Stimulated activated CD8-positive, alpha-beta memory T cell treated with anti-CD3 and anti-CD28 coated beads, Interleukin-7, amount 100 ng/mL, for 1 hour (primary cell): ENCODE measurements at places on chromosomes 16 and 17.

- no peak for DNase-seq
Measured at GRCh38 chr16:46828292-46828691, 2.7 kb downstream of the C16orf87 start.

DNA sequence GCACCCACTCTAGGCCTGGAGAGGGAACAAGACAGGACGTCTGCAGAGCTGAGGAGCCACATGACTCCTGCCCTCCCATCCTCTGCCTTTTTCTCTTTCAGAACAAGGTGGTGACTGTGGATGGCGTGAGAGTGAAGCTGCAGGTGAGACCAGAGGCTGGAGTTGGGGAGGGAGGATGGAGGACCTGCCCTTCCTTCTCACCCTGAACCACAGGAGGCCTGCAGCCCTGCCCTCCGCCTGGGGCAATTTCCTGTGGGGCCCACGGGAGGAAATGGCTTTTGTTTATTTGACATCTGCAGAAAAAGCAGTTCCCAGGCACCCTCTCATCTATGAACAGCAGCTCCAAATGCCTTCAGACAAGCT is 5.1 kb downstream of the RAB37 start:
- DNase-seq: no peak

GRCh38 chr16:70468776-70469525 is 14.6 kb downstream of the FCSK start:
- no peak for DNase-seq

- no peak for DNase-seq
Measured at GRCh38 chr17:64447526-64447925, 1.4 kb upstream of the MILR1 start.

DNA sequence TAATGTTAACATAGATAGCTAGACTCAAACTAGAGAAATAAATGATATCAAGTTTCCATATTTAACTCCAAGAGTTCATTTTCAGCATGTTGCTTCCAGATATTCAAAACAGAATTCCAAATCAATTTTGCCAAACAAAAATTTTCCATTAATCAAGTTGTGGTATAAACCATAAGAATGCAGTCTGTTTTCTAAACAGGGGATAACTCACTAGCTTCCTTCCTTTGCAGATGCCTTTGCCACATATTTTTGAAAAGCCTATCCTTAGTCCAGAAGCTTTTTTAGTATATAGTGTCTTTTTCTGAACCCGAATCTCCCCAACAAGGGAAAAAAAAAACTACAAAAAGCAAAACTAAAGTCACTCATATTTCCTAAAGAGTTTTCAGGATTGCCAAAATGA is 61.5 kb downstream of the HELZ start:
- no peak for DNase-seq

- DNase-seq: no peak
Measured at GRCh38 chr17:10429421-10430045, 7.8 kb upstream of the MYH8 start.

DNA sequence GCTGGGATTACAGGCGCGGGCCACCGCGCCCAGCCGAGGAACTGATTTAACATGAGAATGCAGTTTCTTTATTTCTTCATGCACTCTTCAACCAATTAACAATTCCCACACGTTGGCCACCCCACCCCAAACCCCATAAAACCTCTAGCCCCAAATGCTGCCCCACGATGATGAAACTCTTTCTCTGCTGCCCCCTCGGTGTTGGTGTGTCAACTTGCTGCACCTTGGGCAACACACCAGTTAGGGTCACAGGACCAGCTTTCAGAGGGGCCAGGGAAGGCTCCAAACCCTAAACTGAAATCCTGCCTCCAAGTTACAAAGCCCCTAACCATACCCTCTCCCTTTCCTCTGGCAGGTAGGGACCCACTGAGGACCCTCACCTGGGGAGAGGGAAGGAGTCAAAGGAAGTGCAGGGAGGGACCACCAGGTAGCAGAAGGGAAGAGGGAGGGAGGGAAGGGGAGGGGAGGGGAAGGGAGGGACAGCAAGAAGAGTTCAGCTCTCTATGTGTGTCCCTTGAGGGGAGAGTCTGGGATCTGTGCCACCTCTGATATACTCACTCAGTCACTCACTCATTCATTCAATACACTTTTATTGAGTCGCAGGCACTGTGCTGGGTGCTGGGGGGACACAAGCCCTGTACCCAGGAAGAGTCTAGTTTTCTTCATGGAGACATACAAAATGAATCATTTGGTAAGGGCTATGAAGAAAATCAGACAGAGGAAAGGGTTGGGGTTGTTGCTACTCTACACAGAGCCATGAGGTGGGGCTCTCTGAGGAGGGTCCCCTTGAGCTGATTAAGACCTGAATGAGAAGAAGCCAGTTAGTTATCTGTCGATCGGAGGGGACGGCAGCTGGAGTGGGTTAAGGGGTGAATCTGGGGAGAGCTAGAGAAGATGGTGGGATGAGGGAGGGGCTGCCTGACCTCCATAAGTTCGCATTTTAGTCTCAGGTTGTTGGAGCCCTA is 3.9 kb downstream of the PLXDC1 start:
- no peak for DNase-seq

DNA sequence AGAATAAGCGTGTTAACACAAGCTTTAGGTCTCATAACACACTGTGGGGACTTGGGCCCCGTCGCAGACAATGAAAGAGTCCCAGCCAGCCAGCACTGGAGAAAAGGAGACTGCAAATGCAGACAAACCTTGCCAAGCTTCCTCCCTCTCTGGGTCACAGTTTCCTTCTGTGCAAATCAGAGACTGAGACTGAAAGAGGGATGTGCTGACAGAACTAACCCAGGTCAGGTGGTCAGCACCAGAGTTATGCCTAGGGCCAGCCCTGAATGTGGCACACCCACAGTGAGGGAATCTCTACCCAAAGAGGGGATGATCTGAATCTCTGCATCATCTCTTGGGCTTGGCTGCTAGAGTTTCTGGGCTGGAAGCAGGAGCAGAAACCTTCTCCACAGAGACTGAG is 282.3 kb upstream of the CCL2 start:
- no peak for DNase-seq

DNA sequence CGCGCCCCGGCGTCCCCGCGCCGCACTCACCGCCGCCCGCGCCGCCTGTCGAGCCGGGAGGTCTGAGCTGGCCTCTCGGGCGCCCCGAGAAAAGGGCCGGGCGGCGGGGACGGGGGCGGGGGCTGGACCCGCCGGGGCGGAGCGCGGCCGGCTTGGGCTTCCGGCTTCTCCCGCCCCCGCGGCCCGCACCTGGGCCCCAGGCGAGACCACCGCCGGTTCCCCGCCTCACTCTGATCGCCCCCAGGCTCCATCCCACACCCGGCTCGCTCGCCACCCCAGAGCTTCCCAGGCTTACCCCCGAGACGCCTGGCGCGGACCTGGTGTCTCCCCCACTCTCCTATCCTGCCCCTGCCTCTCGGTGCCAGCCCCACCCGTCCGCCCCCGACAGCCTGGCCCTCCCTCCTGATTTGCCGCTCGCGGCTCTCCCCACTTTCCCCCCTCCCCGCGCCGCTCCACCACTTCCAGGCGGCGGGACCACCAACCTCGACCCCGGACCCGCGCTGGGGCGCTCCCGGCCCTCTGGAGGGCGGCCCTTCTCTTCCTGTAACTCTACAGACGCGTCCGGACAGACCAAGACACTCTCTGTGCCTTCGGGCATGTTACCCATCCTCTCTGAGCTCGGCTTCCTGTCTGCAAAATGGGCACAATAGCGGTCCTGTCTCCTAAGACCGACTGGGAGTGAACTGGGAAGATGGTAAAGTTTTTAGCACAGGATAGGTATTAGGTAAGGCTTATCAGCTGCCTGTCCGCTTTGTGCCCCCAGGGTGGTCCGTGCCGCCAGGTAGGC is at the start of gene LITAF:
LITAF (minus strand) TSS at position 64 of the 787 bp plus-strand sequence. CDS start 30,189 bp downstream, outside the sequence.
- no peak for DNase-seq

- no peak for DNase-seq
Measured at GRCh38 chr17:15278380-15278779, 13.3 kb upstream of the PMP22 start.

DNA sequence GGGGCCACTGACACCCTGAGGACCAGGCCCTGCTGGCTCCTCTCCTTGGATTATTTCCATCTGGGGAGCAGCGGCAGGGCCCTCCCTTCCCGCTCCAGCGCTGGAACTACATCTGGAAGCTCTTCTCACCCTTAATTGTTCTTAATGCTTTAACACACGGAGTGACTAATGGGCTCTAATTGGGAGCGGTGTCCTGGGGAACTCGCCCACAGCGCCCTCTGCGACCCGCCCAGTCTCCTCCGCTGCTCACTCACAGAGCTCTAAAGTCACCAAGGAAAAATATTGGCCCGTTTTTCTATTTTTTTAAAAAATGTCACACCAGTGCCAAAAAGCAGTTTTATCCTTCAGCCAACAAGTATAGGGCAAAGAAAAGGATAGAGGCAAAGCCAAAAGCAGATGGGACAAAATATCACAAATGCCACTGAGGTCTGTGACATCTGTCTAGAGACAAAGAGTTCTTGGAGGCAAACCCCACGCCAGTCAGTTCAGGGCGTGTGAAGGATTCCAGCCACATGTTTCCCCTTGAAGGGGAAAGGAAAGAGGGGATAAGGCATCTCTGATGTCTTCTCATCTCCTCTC is 134.7 kb downstream of the RBFOX3 start:
- no peak for DNase-seq

GRCh38 chr16:75628351-75628750 is 5.3 kb upstream of the ADAT1 start:
- no peak for DNase-seq

- DNase-seq: no peak
Measured at GRCh38 chr17:67759355-67760171, 41.8 kb downstream of the NOL11 start.

GRCh38 chr16:52874042-52874441 is 178.7 kb downstream of the CHD9NB start:
- no peak for DNase-seq

DNA sequence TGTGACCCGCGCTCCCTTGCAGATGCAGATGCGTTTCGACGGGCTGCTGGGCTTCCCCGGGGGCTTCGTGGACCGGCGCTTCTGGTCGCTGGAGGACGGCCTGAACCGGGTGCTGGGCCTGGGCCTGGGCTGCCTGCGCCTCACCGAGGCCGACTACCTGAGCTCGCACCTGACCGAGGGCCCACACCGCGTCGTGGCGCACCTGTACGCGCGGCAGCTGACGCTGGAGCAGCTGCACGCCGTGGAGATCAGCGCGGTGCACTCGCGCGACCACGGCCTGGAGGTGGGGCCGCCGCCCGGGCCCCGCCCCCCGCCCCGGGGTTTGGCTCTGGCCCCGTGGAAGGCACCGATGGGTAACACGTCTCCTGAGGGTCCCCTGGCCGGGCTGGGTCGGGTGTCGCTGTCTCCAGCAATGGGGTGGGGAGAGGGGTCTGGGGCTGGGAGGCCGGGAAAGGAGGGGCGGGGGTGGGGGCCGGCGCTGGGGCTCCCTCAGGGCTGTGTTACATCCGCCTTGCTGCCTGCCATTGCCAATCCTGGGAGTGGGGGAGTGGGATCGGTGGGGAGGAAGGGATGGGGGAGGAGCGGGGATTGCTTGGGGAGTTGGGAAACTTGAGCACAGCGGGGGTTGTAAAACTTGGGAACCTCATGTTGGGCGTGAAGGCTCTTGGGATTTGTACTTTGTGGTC is 737 bp downstream of the NUDT16L1 start:
- no peak for DNase-seq

GRCh38 chr16:1929105-1929504 is 10.9 kb upstream of the HS3ST6 start:
- no peak for DNase-seq

- no peak for DNase-seq
Measured at GRCh38 chr17:59357219-59357697, 25.8 kb downstream of the YPEL2 start.

GRCh38 chr16:47713225-47713595 is 252.1 kb downstream of the PHKB start:
- no peak for DNase-seq

DNA sequence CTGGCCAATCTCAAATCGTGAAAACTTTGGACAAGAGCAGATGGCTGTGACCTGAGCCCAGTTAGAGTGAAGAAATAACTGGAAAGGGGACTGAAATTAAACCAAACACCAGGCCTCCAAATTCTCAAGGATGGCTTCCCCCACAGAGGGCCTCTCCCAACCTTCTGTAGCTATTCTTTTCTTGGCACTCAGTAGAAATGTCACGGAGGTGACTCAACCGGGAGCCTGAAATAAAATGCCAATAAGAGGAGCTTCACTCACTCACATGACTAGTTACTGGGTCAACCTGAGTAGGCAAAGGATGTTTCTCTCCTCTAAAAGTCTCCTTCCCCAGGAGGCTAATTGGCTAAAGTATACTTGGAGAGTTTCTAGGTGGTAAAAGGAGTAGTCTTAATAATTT is 230.7 kb downstream of the MAF start:
- DNase-seq: no peak

- DNase-seq: no peak
Measured at GRCh38 chr16:54282202-54282927, 4.2 kb downstream of the IRX3 start.

GRCh38 chr16:19776565-19776964 is 58.5 kb downstream of the IQCK start:
- no peak for DNase-seq

DNA sequence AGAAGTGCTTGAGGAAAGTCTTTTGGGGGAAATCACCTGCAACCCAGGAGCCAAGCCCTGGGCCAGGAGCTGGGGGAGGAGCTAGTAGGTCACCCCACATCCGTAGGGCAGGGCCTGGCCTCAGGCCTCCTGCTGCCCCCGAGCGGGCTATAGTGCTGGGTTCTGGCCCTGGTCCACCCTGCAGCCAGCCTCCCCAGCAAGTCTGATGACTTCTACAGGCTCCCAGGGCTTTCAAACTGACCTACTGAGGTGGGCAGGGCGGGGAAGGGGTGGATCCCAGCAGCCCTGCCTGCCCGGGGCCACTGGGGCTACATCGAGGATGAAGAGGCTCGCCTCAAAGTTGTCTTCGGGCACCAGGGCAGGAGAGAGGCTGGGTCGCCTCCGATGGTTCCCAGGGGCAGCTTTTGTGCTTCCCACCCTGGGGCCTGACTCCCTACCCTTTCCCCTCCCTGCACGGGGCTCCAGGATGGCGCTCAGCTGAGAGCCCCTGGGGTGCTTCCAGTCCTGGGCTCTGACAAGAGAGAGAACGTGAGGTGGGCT is 5.0 kb downstream of the CENPX start:
- no peak for DNase-seq

DNA sequence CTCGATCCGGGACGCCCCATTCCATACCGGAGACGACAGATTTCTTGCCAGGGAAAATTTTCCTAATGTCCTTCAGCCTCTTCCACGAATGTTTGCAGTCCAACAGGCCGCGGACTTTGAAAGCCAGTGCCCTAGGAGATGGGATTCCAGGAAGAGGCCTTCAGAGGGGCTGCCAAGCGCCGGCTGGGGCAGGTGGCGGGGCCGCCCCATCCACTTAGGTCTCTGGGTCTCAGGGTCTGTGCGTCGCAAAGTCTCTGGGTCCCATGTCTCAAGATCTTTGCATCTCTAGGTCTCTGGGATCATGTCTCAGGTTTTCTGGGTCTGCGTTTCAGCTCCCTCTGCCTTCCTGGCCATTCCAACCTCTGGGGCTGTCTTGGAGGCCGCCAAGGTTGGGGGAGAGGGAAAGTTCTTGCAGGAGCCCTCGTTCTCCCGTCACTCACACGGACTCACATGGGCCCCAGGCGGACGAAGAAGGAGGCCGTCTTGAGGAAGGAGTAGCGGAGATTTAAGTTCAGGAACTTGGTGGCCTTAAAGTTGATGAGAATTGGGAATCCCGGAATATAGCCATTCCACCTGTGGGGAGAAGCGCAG is 7.2 kb downstream of the ALOX12B start:
- DNase-seq: no peak

- no peak for DNase-seq
Measured at GRCh38 chr17:62670202-62670821, 42.8 kb downstream of the MRC2 start.
